CD4-positive, alpha-beta T cell treated with Interferon alpha-2 for 1 hour (primary cell): ENCODE measurements at places on chromosomes 13 and 19.

DNA sequence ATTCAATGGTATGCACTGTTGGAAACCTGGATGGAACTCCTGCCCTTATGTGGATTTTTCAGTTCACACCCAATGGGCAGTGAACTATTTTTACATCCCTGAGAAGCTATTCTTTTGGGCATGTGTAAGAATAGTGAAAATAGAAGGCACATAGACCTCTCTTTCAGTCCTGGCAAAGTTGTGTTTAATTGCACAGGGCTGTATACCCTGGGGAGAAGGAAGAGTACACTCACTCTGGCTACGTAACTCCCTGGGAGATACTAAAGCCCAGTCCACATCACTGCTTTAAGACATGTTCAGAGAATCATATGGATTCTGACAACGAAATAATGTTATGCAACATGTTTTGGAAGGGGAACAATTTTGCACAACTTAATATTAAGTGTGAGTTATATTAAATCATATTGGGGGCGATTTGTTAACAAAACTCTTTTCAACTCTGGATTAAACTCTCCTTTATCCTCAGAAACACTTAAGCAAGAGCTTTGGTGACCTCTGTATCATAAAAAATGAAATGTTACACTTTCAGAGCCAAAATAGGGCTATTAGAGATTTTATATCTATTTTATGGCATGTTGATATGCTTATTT lies 166.1 kb downstream of the DCT start:
- DNase-seq, result no peak

- no peak for DNase-seq
Observed at GRCh38 chr13:23185542-23185941, 4.8 kb downstream of the SGCG start.

DNA sequence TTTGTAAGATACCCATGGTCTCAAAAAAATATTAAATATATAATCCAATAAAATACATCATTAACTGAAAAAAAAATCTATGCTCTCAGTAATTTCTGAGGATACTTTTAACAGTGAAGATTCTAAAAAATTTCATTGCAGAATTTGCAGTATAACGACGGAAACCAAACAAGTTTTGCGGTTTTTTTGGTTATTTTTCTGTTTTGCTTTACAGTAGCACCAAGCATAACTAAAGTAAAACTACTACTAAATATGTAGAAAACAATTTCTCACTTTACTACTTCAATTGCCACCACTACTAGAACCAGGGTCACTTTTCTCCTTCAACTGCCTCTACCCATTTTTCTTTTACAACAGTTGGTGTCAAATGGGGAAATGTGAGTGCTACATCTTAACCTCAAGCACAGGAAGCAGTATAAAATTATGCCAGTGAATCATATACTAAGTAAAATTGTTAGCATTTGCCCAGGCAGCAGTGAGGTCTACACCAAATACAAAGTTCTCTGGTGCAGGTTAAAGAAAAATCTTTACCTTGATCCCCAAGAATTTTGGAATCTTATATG lies 24.1 kb downstream of the MICU2 start:
- no peak for DNase-seq

DNA sequence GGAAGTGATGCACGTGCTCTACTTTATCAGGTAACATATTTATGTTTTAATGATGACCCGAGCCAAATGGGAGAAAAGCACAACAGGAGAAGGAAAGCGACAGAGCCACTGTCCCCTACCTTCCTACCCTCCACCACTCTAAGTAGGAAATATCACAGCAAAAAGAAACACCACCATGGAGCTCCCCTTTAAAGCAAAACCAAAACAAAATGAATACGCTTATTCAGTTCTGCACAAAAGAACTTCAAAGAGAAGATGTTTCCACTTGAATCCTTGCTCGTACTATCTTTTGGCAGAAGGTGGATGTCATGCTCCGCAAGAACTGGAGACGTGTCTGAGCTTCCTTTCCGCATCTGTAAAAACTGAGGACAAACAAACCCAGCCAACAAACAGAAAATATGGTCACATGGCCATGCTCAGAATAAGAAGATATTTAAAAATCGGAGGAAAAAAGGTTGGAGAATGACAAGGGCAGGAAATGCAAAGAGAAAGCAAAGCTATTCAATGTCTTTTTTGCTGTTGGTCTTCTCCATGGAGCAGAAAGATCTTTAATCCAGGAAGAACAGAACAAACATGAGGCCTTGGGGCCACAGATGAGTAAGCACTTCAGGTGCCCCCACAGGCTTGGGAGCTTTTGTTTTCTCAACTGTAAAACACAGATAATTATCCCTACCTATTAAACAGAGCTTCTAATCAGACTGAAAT lies 19.5 kb downstream of the N4BP2L1 start:
- no peak for DNase-seq

DNA sequence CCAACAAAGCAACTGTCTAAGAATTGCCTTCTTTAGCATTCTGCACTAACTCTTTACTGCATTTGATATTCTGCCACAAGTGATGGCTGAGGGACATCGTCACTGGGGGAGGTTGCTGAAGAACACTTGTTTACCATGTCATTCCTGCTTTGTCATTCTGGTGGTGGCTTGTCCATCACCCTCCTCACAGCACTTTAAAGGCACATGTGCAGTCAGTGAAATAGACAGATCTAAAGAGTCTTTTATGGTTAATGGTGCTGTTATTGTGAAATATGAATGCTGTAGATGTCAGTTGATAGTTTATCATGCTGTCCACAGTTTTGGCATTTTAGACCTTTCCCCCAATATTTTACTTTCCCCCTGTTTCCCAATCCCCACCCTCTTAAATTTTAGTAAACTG lies 120.9 kb upstream of the TSC22D1 start:
- DNase-seq, result no peak

DNA sequence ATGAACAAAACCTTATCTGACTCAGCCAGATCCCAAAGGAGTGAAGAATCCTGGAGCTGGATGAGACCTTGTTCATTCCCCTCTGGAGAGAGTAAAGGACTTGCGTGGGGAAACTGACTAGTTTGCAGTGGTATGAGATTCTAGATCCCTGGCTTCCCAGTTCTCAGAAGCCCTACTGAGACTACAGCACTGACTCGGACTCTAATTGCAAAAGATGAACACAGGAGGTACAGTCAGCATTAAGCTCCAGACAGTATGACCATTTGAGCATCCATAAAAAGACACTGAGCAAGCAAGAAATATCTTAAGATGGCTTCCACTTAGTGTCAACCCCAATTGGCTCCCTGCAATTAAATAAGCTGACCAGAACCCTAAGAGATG lies 6.8 kb downstream of the ZC3H4 start:
- DNase-seq, result no peak

GRCh38 chr13:36214163-36214921 lies at the start of gene SOHLH2:
TSS of gene SOHLH2 (minus strand) at chr13:36214556. CDS start at chr13:36214526, 30 bp downstream.
- no peak for DNase-seq

DNA sequence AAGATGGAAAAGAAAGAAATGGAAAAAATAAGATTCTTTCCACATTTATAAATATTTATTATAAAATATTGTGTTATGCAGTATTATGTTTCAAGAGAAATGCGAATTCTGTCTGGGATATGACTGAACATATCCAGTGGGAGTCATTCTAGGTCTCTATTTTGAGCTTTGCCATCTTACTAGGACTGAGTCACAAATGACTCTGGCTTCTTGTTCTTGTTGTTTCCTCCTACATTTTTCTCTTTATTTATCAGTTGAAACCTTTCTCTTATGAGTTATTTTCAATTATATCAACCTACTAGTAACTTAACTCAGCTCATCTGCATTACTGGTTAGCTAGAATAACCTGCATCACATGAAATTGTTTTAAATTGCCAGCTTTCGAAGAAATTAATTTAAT lies 1247.3 kb downstream of the SLITRK1 start:
- DNase-seq, result no peak

- DNase-seq, result no peak
Observed at GRCh38 chr19:5997371-5997770, 19.4 kb upstream of the RANBP3 start.

DNA sequence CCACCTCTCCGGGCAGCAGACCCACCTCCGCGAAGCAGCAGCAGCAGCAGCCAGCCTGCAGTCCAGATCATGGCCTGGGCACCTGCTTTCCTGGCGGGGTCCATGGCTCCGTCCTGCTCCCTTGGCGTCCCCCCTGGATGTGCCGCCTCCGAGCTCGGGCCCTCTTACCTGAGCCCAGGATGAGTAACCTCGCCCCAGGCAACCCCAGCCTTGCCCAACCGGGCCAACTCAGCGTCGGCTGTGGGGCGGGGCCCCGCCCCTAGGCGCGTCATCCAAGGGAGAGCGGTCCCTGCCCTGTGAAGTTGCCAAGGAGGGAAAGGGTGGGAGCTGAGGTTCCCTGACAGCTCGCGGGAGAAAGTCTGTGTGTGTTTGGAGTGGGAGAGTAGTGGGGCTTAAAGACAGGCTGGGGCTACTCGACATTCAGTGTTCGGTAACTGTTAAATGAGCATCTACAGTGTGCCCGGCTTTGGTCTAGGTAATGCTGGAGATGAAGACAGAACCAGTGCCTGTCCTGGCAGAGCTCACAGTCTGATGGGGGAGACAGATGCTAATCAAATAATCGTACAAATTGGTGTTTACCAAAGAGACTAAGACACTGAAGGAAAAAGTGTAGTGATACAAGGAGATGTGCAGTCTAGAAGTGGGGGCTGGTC lies at the start of gene LYPD3:
LYPD3 (minus strand) TSS at position 141 of the 653 bp plus-strand sequence; CDS start at position 104, 37 bp downstream.
- DNase-seq, result peak; percentile 53

DNA sequence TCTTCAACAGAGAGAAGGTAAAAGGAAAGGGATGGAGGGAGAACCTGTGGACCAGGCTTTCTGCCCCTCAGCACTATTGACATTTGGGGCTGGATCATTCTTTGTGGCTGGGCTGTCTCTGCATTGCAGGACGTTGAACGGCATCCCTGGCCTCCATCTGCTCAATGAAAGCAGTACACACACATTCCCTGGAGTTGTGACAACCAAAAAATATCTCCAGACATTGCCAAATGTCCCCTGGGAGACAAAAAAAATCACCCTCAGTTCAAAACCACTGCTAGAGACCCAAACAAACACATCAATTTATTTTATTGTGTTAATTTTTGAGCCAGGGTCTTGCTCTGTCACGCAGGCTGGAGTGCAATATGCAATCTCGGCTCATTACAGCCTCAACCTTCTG lies 43.3 kb downstream of the INSR start:
- DNase-seq, result no peak

GRCh38 chr13:109941221-109941620 lies 154.8 kb upstream of the IRS2 start:
- no peak for DNase-seq

DNA sequence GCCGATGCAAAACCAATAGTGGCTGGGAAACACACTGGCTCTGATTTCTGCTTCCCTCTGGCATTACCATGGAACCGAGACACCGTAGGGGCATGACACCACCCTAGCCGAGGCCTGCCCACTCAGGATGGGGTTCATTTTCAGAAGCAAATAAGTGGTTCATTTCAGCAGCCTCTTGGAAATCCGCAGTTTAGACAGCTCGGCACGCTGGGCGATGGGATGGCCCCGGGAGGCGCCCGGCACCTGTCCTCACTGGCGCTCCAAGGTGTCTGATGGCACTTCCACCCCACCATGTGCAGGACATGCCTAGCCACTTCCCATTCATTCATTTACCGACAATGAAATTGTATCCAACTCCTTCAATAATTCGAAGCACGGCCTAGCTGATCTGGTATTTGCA lies 33.8 kb downstream of the KLF2 start:
- DNase-seq, result no peak
